Activated CD4-positive, alpha-beta memory T cell treated with anti-CD3 and anti-CD28 coated beads, Interleukin-2, amount 10 ng/mL, durations not matched to agents 7 days and 5 days (primary cell): ENCODE measurements at places on chromosomes 11 and 22.

- H3K27ac ChIP-seq: no peak overlapping the region
- H3K36me3 ChIP-seq: no peaks in the 10 kb centered on the region
- no peaks in the 10 kb centered on the region for H3K4me1 ChIP-seq
- DNase-seq: no peak
- peaks cover 13% of the 10 kb centered on the region for H3K27me3 ChIP-seq
Observed at GRCh38 chr11:64667154-64667745, 55.7 kb downstream of the NRXN2 start.

GRCh38 chr11:83641511-83641910 lies 355.3 kb upstream of the CCDC90B start:
- no peak overlapping the region for H3K4me3 ChIP-seq
- no peak for DNase-seq
- H3K4me1 ChIP-seq: no peaks in the 10 kb centered on the region

DNA sequence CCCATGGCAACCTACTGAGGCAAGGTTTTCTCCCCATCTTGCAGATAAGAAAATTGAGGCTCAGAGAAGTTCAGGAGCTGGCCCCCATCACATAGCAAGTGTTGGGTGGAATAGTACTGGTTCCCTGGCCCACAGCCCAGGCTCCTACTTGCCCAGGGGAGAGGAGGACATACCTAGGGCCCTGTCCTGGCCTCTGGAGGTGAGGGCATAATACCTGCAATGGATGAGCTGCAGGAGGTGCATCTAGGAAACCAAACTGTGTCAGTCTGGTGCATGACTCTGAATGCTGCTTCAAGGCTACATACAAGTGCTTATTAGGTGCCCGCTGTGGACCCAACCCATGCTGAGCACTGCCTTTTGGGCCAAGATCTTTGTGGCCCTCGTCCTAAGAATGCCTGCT lies 40.0 kb upstream of the TPBGL start:
- DNase-seq: no peak
- no peaks in the 10 kb centered on the region for H3K36me3 ChIP-seq

GRCh38 chr11:92894197-92894596 lies 75.3 kb upstream of the MTNR1B start:
- no peak overlapping the region for H3K4me3 ChIP-seq
- H3K27me3 ChIP-seq: no peaks in the 10 kb centered on the region
- no peaks in the 10 kb centered on the region for H3K4me1 ChIP-seq
- no peak for DNase-seq

DNA sequence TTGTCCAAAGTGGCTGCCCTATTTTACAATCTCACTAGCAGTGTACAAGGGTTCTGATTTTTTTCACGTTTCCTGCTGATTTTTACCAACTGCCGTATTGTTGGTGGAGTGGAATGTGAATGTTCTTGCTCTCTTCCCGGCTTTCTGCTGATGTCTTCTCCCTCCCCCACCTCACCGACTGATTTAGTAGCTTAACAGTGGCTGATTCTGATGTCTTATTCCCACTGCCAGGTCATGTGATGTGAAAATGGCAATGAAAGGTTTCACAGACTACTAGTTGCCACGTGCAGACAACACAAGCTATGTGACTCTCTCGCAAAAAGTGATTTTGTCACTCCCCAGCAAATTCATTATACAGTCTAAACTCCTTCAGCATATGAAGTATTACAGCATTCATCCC lies 17.3 kb upstream of the NEU3 start:
- H3K4me1 ChIP-seq: peaks cover 10% of the 10 kb centered on the region
- no peak overlapping the region for H3K27ac ChIP-seq
- no peaks in the 10 kb centered on the region for H3K27me3 ChIP-seq

DNA sequence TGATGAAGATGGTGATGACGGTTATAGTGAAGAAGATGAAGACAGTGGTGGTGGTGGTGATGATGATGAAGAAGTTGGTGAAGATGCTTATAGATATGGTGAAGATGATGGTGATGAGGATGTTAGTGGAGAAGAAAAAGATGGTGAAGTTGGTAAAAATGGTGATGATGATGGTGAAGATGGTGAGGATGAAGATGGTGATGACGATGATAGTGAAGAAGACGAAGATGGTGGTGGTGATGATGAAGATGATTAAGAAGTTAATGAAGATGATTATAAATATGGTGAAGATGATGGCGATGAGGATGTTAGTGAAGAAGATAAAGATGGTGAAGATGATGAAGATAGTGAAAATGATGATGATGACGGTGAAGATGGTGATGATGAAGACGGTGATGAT lies 25.2 kb upstream of the FGF3 start:
- peaks cover 13% of the 10 kb centered on the region for H3K27me3 ChIP-seq
- H3K27ac ChIP-seq: no peak overlapping the region
- no peak for DNase-seq

DNA sequence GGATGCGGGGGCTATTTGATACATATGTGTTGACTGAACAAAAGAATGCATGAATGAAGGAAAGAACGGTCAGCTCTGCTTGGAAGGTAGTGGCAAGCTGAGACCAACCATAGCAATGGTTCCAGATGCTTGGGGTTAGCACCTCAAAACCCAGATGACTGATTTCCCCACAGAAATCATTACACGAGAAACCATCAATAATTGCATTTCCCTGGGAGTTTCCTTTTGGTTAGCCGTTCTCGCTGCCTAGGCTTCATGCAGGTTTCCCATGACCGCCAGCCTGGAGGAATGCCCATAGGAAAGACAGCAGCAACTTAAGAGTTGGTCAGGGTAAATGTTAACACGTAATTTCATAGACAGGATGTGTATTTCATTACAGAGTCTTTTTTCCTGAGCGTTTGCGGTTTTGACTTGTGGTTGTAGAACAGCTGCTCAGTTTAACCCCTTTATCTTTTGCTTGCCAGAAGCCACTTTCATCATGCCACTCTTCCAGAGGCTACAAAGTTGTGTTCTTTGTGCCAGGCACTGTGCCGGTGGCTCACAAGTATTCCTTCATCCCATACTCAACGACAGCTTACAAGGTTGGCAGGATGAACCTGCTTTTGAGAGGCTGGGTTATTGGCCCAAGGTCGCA lies 2.8 kb downstream of the IL17RA start:
- peaks cover 57% of the 10 kb centered on the region for H3K4me1 ChIP-seq
- peaks cover 25% of the 10 kb centered on the region for H3K36me3 ChIP-seq
- H3K4me3 ChIP-seq: peak overlapping the region; percentile 81
- H3K27ac ChIP-seq: peak overlapping the region; percentile 81
- DNase-seq: peak; percentile 65

- no peak overlapping the region for H3K4me3 ChIP-seq
- peaks cover 4% of the 10 kb centered on the region for H3K27me3 ChIP-seq
- H3K36me3 ChIP-seq: peaks cover 1% of the 10 kb centered on the region
- no peak for DNase-seq
- H3K4me1 ChIP-seq: peaks cover 4% of the 10 kb centered on the region
Observed at GRCh38 chr11:10913075-10913474, 55.2 kb upstream of the ZBED5 start.

GRCh38 chr11:1876361-1877063 lies 15.2 kb downstream of the PRR33 start:
- H3K36me3 ChIP-seq: no peaks in the 10 kb centered on the region
- no peak overlapping the region for H3K27ac ChIP-seq
- no peaks in the 10 kb centered on the region for H3K27me3 ChIP-seq
- peaks cover 22% of the 10 kb centered on the region for H3K4me1 ChIP-seq

DNA sequence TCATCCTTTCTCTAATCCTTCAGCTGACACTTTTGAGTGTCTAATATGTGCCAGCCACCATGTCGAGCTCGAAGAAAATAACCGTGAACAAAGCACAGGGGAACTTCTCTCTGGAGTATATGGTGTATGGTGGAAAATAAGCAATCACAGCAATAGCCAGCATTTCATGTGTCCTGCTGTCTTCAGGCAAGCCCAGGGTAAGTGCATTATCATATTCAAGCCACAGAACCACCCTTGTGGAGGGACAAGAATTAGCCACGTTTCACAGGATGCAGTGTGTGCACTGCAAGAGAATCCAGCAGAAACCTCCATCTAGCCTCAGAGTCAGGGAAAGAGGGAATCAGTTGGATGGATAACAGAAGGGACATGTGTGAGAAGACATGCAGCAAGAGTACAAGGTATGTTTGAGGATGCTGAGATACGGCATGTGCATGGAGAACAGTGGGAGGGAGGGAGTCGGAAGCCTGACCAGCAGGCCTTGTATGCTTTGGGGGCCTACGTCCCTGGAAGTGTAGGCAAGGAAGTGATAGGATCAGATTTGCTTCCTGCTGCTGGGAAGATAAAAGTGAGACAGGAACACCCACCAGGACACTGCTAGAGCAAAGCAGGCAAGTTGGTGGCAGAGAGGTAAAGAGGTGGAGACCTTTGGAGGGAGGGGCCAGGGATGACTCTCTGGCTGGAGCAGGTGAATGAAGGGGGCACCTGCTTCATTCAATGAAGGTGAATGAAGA lies 14.7 kb upstream of the GNAZ start:
- no peaks in the 10 kb centered on the region for H3K4me1 ChIP-seq
- H3K27me3 ChIP-seq: peaks cover 38% of the 10 kb centered on the region
- DNase-seq: no peak
- no peak overlapping the region for H3K4me3 ChIP-seq
- H3K36me3 ChIP-seq: no peaks in the 10 kb centered on the region

- H3K4me1 ChIP-seq: peaks cover 3% of the 10 kb centered on the region
- no peak overlapping the region for H3K4me3 ChIP-seq
- no peak overlapping the region for H3K27ac ChIP-seq
- DNase-seq: no peak
Observed at GRCh38 chr11:107957109-107957588, 28.9 kb downstream of the RAB39A start.

GRCh38 chr22:20235389-20235991 lies 32.6 kb downstream of the RTN4R start:
- H3K27ac ChIP-seq: no peak overlapping the region
- H3K36me3 ChIP-seq: no peaks in the 10 kb centered on the region
- DNase-seq: no peak

DNA sequence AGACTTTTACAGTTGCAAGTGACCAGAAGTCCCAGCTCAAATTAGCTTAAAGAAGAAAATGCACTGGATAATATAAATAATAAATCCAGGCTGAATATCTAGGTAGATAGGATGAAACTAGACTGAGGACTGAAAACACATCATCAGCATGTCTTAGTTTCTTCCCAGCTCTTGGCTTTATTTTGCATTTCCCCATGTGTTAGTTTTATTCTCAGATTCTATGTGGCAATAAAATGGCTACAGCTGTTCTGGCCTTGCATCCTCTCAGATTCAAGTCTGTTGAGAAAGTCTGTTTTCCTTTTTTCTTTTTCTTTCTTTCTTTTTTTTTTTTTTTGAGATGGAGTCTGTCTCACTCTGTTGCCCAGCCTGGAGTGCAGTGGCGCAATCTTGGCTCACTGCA lies 22.6 kb upstream of the CAT start:
- peaks cover 31% of the 10 kb centered on the region for H3K27me3 ChIP-seq
- H3K4me3 ChIP-seq: no peak overlapping the region
- H3K4me1 ChIP-seq: no peaks in the 10 kb centered on the region
- DNase-seq: no peak
- no peak overlapping the region for H3K27ac ChIP-seq

GRCh38 chr11:69950120-69950519 lies 128.0 kb upstream of the ANO1 start:
- no peaks in the 10 kb centered on the region for H3K4me1 ChIP-seq
- peak; percentile 28 for DNase-seq
- H3K4me3 ChIP-seq: no peak overlapping the region
- H3K27ac ChIP-seq: no peak overlapping the region
- no peaks in the 10 kb centered on the region for H3K36me3 ChIP-seq

- H3K36me3 ChIP-seq: peaks cover 12% of the 10 kb centered on the region
- no peak for DNase-seq
- H3K4me1 ChIP-seq: peaks cover 16% of the 10 kb centered on the region
- H3K27me3 ChIP-seq: no peaks in the 10 kb centered on the region
Observed at GRCh38 chr11:96096360-96096759, 172.5 kb upstream of the MTMR2 start.

- no peak for DNase-seq
- H3K36me3 ChIP-seq: no peaks in the 10 kb centered on the region
Observed at GRCh38 chr11:88359114-88359513, 21.6 kb upstream of the CTSC start.

DNA sequence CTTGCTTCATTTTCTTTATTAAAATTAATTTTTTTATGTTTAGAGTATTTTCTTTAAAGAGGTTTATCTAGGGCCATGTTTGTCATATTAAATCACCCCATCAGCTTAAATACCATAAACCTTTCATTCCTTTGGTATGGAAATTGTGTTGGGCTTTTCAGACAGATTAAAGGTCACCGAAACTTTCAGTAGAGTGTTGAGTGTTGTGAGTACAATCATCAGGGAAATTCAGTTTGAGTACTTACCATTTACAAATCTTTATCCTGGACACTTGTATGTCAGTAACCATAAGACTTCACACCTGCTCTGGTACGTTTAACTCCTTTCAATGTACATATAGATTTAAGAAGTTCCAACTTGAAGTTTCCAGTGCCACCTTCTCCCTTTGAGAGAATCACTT lies 12.0 kb downstream of the PRMT3 start:
- H3K36me3 ChIP-seq: peaks cover 41% of the 10 kb centered on the region
- no peak overlapping the region for H3K4me3 ChIP-seq
- H3K27me3 ChIP-seq: no peaks in the 10 kb centered on the region
- H3K4me1 ChIP-seq: peaks cover 13% of the 10 kb centered on the region

GRCh38 chr11:97502201-97502600 lies 1112.4 kb downstream of the JRKL start:
- H3K4me3 ChIP-seq: no peak overlapping the region
- H3K36me3 ChIP-seq: no peaks in the 10 kb centered on the region
- H3K27me3 ChIP-seq: no peaks in the 10 kb centered on the region
- no peaks in the 10 kb centered on the region for H3K4me1 ChIP-seq
- no peak for DNase-seq

- H3K4me1 ChIP-seq: no peaks in the 10 kb centered on the region
- DNase-seq: no peak
- H3K27me3 ChIP-seq: peaks cover 2% of the 10 kb centered on the region
- no peaks in the 10 kb centered on the region for H3K36me3 ChIP-seq
- H3K4me3 ChIP-seq: no peak overlapping the region
Observed at GRCh38 chr11:103628121-103628520, 408.3 kb upstream of the DDI1 start.

DNA sequence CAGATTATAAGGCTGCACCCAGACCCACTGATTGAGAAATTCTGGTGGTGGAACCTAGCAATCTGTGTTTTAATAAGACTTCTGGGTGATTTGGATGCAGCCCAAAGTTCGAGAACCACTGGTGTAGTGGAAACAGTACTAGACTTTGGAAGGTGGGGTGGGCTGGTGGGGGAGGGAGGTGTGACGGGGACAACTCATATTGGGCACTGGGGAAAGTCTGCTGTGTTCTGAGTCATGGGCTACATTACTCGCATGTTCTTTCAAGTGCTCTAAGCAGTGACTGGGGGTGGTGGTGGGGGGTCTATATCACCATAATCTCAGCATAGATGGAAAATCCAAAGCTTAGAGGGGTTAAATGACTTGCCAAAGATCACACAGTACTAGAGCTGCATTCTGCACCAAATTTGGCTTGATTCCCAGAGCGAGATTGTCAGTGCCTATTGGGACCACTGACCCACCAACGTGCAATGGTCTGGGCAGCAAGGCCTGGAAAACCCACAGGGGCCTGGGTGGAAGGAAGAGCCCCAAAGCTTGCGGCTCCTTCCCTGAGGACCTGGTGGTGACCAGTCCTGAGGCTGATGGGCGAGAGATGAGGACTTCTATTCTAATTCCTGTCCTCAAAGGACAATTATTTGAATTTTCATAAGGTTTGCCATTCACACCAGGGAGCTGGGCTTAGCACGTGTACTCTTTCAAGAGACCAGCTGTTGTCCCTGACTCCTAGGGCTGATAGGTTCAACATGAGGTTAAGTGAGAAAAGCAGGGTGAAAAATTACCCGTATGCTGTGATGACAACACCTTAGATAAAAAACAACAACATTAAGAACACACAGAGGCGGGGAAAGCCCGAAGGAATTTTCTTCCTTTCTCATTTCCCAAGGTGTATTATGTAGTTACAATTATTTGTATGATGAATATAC lies 77.5 kb upstream of the NARS2 start:
- no peaks in the 10 kb centered on the region for H3K27me3 ChIP-seq
- H3K4me3 ChIP-seq: no peak overlapping the region
- H3K27ac ChIP-seq: no peak overlapping the region
